ENCODE measurements at places on chromosomes 5 and 9.

DNA sequence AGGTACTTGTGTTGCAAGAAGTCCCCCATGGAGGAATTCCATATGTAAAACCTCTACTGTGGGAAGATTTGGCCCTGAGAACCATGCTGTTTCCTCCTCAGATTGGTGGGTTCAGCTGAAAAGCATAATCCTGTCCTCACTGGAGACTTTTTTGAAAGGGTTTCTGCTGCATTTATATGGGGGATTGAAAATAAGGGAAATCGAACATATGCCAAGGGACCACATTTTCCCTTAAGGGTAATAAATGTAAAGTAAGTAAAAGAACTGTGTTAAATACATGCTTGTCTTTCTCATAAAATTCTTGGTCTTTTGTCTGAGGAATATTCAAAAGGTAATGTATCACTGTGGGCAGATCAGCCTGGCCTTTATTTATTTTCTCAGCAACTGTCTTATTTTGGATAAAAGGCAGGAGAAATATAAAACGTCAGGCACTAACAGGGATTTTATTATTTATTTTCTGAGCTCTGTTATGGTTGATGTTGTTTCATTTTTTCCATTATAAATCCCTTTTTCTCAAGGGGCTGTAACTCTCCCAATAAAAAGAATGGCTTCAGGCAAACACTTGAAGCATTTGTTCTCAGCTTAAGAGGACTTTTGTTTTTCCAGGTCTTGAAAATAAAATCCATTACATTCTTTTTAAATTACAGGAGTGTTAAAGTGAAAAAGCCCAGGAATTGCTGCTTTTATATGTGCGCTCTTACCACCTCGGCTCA is 131.4 kb downstream of the FGF10 start:
- no peaks in the 10 kb centered on the region for H3K27me3 ChIP-seq
- no peak for DNase-seq
- no peaks in the 10 kb centered on the region for H3K36me3 ChIP-seq
- H3K4me3 ChIP-seq = no peak overlapping the region

GRCh38 chr9:12859704-12860251 is 85.0 kb downstream of the LURAP1L start:
- no peaks in the 10 kb centered on the region for H3K36me3 ChIP-seq
- no peaks in the 10 kb centered on the region for H3K4me1 ChIP-seq
- no peak for DNase-seq
- no peak overlapping the region for H3K27ac ChIP-seq

DNA sequence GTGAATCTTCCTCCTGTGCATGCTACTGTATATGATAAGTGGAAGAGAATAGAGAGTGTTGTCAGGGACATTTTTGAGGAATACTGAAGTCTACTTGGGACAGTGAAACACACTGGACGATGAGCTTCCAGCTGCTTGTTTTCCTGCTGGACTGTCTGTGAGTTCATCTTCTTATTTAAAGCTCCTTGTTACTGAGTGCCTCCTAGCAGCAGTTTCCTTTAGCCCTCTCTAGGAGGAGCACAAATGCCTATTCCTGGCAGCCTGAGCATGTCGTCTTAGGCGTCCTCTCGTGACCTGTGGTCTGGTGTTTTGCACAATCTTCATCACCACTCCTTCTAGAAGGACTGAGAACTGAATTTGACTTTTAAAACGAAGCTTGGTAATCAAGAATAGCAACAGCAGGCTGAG is 43.8 kb downstream of the ANKRD33B start:
- H3K4me1 ChIP-seq = peaks cover 14% of the 10 kb centered on the region
- no peaks in the 10 kb centered on the region for H3K27me3 ChIP-seq
- H3K4me3 ChIP-seq = no peak overlapping the region

DNA sequence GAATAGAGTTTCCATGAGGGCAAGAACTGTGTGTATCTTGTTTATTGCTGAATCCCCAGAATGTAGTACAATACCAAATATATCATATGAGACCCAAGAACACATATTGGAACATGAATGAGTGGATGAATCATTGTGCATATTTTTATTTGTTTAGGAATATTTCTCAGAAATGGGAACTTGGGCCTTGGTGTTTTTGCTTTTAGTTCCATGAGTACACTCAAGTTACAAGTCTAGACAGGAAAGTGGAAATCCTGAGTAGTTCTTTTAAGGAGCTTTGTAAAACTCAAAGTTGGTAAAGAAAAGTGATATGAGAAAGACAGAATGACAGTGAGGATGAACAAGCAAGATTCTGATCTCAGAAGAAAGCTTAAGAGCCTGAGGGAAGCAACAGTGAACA is 647.0 kb downstream of the EFNA5 start:
- no peak overlapping the region for H3K27ac ChIP-seq
- no peaks in the 10 kb centered on the region for H3K27me3 ChIP-seq
- H3K4me3 ChIP-seq = no peak overlapping the region
- no peaks in the 10 kb centered on the region for H3K36me3 ChIP-seq

GRCh38 chr5:98454407-98454806 is 319.1 kb upstream of the RGMB start:
- H3K36me3 ChIP-seq = no peaks in the 10 kb centered on the region
- H3K4me3 ChIP-seq = no peak overlapping the region
- H3K27me3 ChIP-seq = no peaks in the 10 kb centered on the region

DNA sequence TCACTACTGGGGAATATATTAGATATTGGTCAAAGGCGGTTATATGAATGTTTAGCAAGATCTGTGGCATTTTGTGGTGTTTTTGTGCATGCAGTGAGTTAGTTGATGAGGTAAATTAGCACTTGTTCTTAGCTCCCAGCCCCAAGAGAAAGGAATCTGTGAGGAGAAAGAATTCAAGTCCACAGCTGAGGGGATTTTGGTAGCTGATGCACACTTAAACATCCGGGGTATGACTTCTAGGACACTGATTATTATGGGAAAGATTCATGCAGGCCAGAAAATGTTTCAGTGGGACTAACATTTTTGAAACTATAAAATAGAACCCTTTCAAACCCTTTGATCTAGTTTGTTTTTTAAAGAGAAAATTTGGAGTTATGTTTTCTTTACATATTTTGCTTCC is 118.2 kb upstream of the RPS23 start:
- H3K27me3 ChIP-seq = no peaks in the 10 kb centered on the region
- DNase-seq = no peak
- no peaks in the 10 kb centered on the region for H3K36me3 ChIP-seq
- H3K4me3 ChIP-seq = no peak overlapping the region
- no peaks in the 10 kb centered on the region for H3K4me1 ChIP-seq

DNA sequence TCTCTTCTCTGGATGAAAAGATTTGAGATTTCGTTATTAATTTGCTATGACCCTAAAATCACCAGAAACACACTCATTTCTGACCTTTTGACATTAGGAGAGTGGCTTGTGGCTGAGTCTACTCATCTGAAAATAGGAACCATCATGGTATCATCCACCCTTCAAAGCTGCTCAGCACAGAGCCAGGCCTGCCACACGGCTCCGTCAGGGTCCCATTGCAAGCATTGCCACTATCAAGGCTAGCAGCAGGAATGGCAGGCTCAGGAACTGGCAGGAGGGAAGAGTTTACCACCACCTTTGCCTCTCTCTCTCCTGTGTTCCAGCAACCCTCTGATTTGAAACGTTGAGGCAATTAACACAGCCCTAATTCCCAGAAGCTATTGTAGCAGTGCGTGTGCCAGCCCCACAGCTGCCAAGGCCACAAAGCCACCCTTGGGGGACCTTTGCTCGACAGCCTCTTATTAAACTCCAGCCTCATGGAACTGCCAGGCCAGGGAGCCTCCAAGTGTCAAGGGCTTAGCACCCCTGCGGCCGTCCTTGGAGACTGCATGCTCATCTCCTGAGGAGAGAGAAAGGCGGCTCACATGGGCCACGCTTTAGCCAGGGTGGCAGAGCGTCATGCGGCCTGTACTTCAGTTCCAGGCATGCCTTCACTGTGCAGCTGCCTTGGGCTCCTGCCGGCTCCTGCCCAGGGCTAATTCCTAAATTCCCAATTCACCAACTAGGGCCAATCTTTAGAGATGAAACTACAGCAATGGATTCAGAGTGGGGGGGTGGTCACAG is 145.9 kb downstream of the ROR2 start:
- no peak for DNase-seq
- H3K4me3 ChIP-seq = no peak overlapping the region
- H3K36me3 ChIP-seq = no peaks in the 10 kb centered on the region
- no peak overlapping the region for H3K27ac ChIP-seq

GRCh38 chr9:84744195-84744594 is 74.7 kb downstream of the NTRK2 start:
- H3K27ac ChIP-seq = no peak overlapping the region
- H3K4me3 ChIP-seq = no peak overlapping the region
- no peaks in the 10 kb centered on the region for H3K36me3 ChIP-seq
- no peak for DNase-seq
- H3K27me3 ChIP-seq = peaks cover 4% of the 10 kb centered on the region

DNA sequence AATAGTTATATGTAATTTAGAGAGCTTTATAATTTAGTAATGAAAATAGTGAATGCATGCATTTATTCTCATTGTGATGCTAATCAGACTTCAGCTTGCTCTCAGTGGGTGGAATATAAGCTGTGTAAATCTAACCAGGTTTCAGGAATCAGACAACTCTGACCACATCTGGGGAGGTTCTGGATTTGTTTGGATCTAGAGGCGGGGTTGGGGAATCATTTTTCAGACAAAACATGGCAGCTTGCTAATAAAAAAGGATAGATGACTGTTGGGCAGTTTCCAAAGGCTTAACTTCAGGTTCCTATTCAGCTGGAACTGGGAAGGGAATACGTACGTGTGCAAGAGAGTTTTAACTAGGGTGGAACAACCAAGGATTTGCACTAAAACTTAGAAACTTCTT is 43.2 kb upstream of the MAMDC2 start:
- peaks cover 5% of the 10 kb centered on the region for H3K27me3 ChIP-seq
- no peak for DNase-seq
- H3K27ac ChIP-seq = no peak overlapping the region
- H3K4me1 ChIP-seq = no peaks in the 10 kb centered on the region

DNA sequence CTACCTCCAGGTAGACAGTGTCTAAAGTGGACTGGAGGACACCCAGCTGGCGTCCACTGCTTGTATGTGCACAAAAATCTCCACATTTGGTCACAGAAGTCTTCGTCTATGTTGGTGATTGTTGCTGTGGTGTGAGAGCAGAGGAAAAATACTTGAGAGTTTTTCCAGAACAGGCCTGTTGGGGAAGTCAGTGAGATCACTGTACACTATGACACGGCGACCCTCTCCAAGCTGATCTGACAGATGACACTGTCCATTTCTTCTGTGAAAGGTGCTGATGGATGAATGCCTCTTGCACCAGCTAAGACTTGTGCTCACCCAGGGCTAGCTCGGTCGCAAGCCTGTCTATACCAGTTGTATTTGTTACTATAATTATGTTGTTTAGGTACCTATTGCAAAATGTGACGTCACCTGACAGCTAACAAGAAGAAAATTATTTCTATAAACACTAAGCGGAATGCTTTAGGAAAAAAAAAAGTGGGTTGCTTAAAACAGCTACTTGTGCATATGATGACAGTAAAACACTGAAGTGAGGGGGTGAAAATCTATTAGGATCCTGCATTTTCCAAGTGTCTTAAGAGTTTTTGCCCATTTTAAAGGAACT is 142.3 kb downstream of the ROR2 start:
- H3K4me1 ChIP-seq = no peaks in the 10 kb centered on the region
- peaks cover 8% of the 10 kb centered on the region for H3K27me3 ChIP-seq
- no peaks in the 10 kb centered on the region for H3K36me3 ChIP-seq
- DNase-seq = no peak
- H3K4me3 ChIP-seq = no peak overlapping the region

DNA sequence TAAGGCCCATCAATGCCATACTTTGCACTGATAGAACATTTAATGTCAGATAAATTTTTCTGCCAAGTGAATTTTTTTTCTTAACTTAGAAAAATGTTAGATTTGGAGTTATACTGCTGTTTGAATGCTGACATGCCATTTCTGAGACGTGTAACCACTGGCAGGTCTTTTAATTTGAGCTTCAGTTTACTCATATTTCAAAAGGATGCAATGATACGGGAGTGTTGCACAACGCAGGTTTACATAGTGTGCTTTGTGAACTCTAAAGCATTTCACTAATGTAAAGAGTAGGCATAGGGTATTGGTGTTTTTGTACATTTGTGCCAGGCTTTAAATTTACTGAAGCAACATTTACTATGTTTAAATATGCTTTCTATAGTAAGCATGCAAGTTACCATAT is 4.2 kb downstream of the ZBTB43 start:
- H3K27me3 ChIP-seq = no peaks in the 10 kb centered on the region

DNA sequence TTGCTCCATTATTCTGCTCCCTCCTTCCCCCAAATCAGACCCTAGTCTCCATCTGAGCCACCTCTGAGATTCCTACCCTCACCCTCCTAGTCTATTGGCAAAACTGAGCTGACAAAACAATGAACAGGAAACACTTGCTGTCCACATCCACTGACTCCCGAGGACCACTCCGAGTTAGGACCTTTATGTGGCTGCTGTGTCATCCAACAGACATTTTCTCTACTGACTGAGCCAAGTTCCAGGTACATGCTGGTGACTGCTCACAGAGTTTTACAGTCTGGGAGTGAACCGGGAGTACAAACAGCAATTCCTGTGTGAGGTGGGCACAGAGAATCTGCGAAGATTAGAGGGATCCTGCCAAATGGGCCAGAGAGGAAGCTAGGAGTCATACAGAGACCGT is 39.2 kb downstream of the CFAP90 start:
- no peaks in the 10 kb centered on the region for H3K36me3 ChIP-seq
- H3K4me3 ChIP-seq = no peak overlapping the region
- no peak overlapping the region for H3K27ac ChIP-seq
- H3K27me3 ChIP-seq = peaks cover 19% of the 10 kb centered on the region
- no peak for DNase-seq
- no peaks in the 10 kb centered on the region for H3K4me1 ChIP-seq

DNA sequence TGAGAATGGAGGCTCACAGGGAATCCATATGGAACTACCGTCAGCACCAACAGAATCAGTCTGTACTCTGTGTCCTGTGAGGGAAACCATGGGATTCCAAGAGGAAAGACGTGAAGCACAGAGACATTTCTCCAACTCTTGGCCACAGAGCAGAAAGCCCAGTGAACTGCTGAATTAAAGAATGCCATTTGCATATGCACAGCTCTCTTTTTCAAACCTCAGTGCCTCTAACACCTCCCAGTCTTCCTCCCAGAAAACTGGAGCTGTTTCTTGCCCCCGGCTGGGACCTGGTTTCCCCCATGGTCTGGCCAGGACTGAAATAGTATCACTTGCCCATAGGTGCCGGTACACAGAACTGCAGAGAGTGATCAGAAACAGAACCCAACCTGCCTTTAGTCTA is 69.6 kb upstream of the FER start:
- no peaks in the 10 kb centered on the region for H3K4me1 ChIP-seq
- H3K27ac ChIP-seq = no peak overlapping the region
- DNase-seq = no peak
- no peak overlapping the region for H3K4me3 ChIP-seq
- no peaks in the 10 kb centered on the region for H3K36me3 ChIP-seq
- H3K27me3 ChIP-seq = peaks cover 10% of the 10 kb centered on the region

All from activated CD4-positive, alpha-beta T cell treated with anti-CD3 and anti-CD28 coated beads, Interleukin-2, amount 10 ng/mL, durations not matched to agents 7 days and 5 days (primary cell).